A549 treated with CORT108297 at 1 μM for 4 hours (cell line): ENCODE measurements at places on chromosomes 6 and 20. TPM values are rescaled to one million over a fixed set of nuclear protein-coding genes. Genes with fewer than 3 reads are reported as not detected.

Gene PARD6B
- 2.4 to 3.6 TPM (median 2.8 TPM) in 5 replicates for total RNA-seq

Gene C2
- 0.21 to 0.68 TPM (median 0.31 TPM) in 5 replicates for total RNA-seq

Gene XKR7
- total RNA-seq: 0.02 TPM in 1 of 5 replicates, not detected in the others

Gene MTG2
- 27.8 to 40.5 TPM (median 38.6 TPM) in 5 replicates for total RNA-seq

Gene SIRPA
- 25.7 to 32.4 TPM (median 27.9 TPM) in 5 replicates for total RNA-seq

Gene CASS4
- 0.03 to 0.07 TPM in 2 of 5 replicates, not detected in the others for total RNA-seq

Gene CEP162
- total RNA-seq: 1.5 to 3.3 TPM (median 2.0 TPM) in 5 replicates

Gene CRISP2
- total RNA-seq: not detected in 5 replicates

Gene BPIFB6
- not detected in 5 replicates for total RNA-seq

Gene GCNT2
- total RNA-seq: 5.8 to 8.5 TPM (median 6.4 TPM) in 5 replicates

Gene ANKRD66
- total RNA-seq: not detected in 5 replicates

Gene ZBTB46
- total RNA-seq: 0.66 to 0.99 TPM (median 0.84 TPM) in 5 replicates

Gene PI16
- total RNA-seq: 0.06 TPM in 1 of 5 replicates, not detected in the others
